Effector memory CD8-positive, alpha-beta T cell (primary cell): ENCODE measurements at places on chromosomes 16 and 17.

GRCh38 chr17:33602981-33603380 lies 309.9 kb upstream of the ASIC2 start:
- H3K4me3 ChIP-seq, result no peak overlapping the region
- H3K27ac ChIP-seq, result no peak overlapping the region
- no peaks in the 10 kb centered on the region for H3K36me3 ChIP-seq
- H3K4me1 ChIP-seq, result no peaks in the 10 kb centered on the region
- H3K27me3 ChIP-seq, result peaks cover 46% of the 10 kb centered on the region
- DNase-seq, result no peak

- DNase-seq, result no peak
- H3K4me1 ChIP-seq, result peaks cover 3% of the 10 kb centered on the region
- no peak overlapping the region for H3K4me3 ChIP-seq
- peak overlapping the region; percentile 5 for H3K27ac ChIP-seq
- peaks cover 41% of the 10 kb centered on the region for H3K27me3 ChIP-seq
Measured at GRCh38 chr17:41730479-41730878, 4.0 kb downstream of the HAP1 start.

DNA sequence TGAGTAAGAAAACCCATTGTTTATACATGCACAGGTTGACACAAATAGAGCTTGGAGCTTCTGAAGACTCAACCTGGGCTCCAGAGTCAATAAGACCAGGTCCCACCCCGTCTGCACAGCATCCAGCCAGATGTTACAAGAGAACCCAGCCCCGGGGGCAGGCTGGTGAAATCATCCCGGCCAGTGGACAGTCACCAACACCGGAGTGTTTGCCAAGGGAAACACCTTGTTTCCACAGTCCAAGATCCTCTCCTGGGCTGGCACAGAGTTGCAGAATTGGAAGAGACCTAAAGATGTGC lies 90.3 kb downstream of the RAB11FIP4 start:
- no peaks in the 10 kb centered on the region for H3K36me3 ChIP-seq
- no peak for DNase-seq
- H3K4me3 ChIP-seq, result no peak overlapping the region
- H3K4me1 ChIP-seq, result peaks cover 5% of the 10 kb centered on the region
- H3K27me3 ChIP-seq, result no peaks in the 10 kb centered on the region
- no peak overlapping the region for H3K27ac ChIP-seq

DNA sequence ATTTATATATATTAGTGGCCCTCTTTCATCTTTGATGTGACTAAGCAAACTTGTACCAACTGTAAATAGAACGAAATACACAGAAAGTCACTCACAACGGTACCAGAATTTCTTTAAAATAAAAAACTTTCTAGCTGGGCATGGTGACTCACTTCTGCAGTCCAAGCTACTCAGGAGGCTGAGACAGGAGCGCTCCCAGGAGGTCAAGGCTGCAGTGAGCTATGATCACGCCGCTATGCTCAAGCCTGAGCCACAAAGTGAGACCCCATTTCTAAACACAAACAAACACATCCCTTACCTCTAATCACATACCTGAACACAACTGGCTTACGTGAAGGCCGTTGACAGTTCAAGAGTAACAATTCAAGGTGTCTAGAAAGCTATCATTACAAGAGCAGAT lies 29.7 kb downstream of the STAT5B start:
- DNase-seq, result no peak
- H3K27me3 ChIP-seq, result no peaks in the 10 kb centered on the region
- peaks cover 30% of the 10 kb centered on the region for H3K36me3 ChIP-seq
- H3K4me1 ChIP-seq, result peaks cover 68% of the 10 kb centered on the region
- peak overlapping the region; percentile 100 for H3K27ac ChIP-seq

DNA sequence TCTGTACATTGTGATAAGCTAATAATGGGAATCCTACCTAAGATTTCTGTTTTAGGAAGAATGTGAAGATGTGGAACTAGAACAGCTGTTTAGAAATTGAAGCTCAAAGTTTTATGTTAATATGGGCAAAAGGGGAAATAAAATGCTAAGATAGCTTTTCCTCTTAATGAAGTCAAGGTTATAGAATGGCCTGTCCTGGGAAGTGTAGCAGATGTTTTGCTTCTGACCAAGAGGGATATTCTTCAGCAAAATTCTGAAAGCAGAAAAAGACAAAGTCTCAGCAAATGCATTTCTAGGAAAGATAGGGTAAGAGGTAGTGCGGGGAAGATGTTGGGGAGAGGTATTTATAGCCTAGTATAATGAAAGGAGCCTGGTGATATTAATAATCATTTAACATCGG lies 13.1 kb downstream of the MAP3K3 start:
- H3K27me3 ChIP-seq, result no peaks in the 10 kb centered on the region
- DNase-seq, result no peak
- no peak overlapping the region for H3K4me3 ChIP-seq
- peaks cover 43% of the 10 kb centered on the region for H3K36me3 ChIP-seq
- no peak overlapping the region for H3K27ac ChIP-seq

GRCh38 chr17:82110298-82110697 lies 12.3 kb upstream of the FASN start:
- no peaks in the 10 kb centered on the region for H3K36me3 ChIP-seq
- no peak overlapping the region for H3K27ac ChIP-seq
- no peaks in the 10 kb centered on the region for H3K27me3 ChIP-seq
- DNase-seq, result no peak
- H3K4me3 ChIP-seq, result no peak overlapping the region
- peaks cover 12% of the 10 kb centered on the region for H3K4me1 ChIP-seq

DNA sequence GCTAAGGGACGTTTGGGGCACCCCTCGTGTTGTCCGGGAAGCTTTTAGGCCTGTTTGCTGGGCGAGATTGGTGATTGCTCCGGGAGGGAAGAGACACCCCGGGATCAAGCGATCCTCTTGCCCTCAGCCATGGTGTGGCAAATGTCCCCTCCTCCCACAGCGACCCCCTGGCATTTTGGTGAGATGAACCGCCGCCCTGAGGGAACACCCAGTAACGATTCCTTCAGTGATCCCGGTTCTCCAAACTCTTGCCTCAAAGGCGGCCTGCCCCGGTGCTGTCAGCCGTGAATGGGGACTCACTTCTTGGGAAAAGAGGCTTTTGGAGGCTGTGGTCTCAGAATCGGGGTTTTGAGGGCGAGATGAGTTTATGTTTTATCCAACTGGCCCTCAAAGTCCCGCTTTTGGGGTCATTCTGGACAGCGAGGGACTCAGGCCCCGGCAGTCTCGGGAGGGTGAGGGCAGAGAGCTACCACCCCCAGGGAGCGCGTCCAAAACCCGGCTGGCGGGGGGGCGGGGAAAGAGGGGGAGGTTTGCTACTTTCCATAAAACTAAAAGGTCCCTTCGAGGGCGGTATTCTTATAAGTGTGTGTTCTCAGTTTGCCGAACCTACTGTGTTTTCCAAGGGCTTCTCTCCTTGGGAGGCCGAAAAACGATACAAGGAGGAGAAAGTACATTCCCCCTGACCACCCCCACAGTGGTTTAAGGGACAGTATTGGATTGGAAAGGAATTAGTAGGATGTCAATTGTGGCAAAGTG lies 232.7 kb downstream of the MRTFB start:
- H3K4me3 ChIP-seq, result peak overlapping the region; percentile 76
- H3K27me3 ChIP-seq, result peaks cover 44% of the 10 kb centered on the region
- H3K4me1 ChIP-seq, result peaks cover 10% of the 10 kb centered on the region
- no peak for DNase-seq

DNA sequence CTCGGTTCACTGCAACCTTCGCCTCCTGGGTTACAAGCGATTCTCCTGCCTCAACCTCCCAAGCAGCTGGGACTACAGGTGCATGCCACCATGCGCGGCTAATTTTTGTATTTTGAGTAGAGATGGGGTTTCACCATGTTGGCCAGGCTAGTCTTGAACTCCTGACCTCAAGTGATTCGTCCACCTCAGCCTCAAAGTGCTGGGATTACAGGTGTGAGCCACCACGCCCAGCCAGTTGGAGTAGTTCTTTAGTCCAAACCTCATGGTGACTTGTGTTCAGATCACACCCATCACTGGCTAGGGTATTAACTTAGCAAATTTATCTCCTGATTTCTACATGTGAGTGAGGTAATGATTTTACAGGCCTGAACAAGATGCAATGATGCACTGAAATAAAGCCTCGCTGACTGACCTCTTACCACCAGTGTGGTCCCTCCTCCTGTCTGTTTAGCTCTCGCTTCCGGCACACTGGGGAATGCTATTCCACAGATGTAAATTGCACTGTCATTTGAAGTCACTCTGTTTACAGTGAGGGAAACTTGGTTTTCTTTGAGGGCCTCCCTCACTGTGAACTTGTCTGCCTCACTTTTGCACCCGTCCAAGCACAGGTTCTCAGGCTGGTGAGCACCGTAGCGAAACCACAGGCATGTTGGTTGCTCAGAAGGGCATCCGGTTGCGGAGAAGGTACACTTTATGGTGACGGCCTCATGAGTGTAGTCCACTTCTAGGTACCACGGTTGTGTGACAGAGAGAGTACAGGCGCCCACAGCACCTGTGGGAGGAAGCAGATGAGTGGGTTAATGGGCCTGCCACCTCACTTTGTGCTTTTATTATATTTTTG lies 5.5 kb downstream of the IGSF6 start:
- peak overlapping the region; percentile 81 for H3K27ac ChIP-seq
- peaks cover 35% of the 10 kb centered on the region for H3K4me1 ChIP-seq
- peak overlapping the region; percentile 79 for H3K4me3 ChIP-seq
- H3K27me3 ChIP-seq, result no peaks in the 10 kb centered on the region
- H3K36me3 ChIP-seq, result peaks cover 15% of the 10 kb centered on the region

GRCh38 chr17:47844814-47845715 lies 4.0 kb upstream of the SCRN2 start:
- no peaks in the 10 kb centered on the region for H3K36me3 ChIP-seq
- no peak for DNase-seq

DNA sequence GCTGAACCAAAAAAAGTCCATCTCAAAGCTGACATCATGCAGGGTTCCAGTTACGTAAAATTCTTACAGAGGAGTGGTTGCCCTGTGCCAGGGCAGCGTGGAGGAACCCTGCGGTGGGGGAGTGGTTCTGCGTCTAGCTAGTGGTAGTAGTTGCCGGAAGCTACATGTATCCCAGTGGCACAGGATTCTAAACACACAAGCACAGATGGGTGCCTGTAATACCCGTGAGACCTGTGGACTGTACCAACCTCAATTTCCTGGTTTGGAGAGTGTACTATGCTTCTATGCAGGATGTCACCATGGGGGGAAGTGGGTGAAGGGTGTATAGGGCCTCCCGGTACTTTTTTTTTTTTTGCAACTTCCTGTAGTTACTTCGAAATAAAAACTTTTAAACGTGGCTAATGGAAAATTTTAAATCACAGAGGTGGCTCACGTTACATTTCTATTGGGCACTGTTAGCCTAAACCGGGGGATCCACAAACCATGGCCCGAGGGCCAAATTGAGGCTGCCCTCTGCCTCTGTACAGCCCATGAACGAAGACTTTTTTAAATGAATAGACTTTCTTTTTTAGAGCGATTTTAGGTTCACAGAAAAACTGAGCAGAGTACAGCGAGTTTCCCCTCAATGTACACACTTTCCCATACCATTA lies 38.5 kb downstream of the TBC1D16 start:
- H3K4me3 ChIP-seq, result peak overlapping the region; percentile 77
- peaks cover 11% of the 10 kb centered on the region for H3K36me3 ChIP-seq
- H3K27ac ChIP-seq, result peak overlapping the region; percentile 93
- H3K4me1 ChIP-seq, result peaks cover 23% of the 10 kb centered on the region

DNA sequence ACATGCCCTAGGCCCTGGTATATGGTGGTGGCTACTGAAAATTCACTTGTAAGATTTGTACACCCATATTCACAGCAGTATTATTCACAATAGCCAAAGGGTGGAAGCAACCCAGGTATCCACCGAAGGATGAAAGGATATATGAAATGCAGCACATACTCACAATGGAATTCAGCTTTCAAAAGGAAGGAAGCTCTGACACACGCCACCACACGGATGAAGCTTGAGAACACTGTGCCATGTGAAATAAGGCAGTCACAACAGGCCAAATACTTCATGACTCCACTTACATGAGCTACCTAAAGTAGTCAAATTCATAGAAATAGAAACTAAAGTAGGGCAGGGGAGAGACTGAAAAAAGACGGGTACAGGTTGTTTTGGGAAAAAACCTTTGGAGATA lies 2.9 kb downstream of the XPO6 start:
- no peaks in the 10 kb centered on the region for H3K27me3 ChIP-seq
- H3K4me3 ChIP-seq, result peak overlapping the region; percentile 81
- peak overlapping the region; percentile 68 for H3K27ac ChIP-seq
- peaks cover 28% of the 10 kb centered on the region for H3K4me1 ChIP-seq

DNA sequence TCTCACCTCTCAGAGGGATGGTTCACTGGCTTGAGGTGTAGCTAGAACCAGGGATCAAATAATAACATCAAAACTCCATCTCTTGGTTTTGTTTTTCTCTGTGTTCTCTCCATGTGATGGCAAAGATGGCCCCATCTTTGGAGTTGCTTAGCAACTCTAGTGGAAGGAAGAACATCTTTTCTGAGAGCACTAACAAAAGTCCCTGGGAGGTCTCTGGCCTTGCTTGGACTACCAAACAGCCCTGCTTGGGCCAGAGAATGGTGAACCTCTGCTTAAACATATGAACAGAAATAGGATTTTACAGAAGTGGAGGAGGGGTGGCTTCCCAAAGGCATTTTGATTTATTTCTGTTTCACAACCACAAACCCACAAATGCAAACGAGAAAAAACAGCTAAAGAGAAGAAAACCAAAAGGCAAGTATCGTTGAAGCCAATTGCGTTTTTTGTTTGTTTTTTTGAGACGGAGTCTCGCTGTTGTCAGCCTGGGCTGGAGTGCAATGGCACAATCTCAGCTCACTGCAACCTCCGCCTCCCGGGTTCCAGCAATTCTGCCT lies 13.2 kb downstream of the GABARAPL2 start:
- H3K27me3 ChIP-seq, result no peaks in the 10 kb centered on the region
- peaks cover 50% of the 10 kb centered on the region for H3K36me3 ChIP-seq
- peaks cover 5% of the 10 kb centered on the region for H3K4me1 ChIP-seq
- no peak overlapping the region for H3K4me3 ChIP-seq
- no peak overlapping the region for H3K27ac ChIP-seq
- DNase-seq, result no peak

- H3K27me3 ChIP-seq, result no peaks in the 10 kb centered on the region
- no peak for DNase-seq
- H3K36me3 ChIP-seq, result no peaks in the 10 kb centered on the region
- H3K27ac ChIP-seq, result no peak overlapping the region
- H3K4me1 ChIP-seq, result no peaks in the 10 kb centered on the region
Measured at GRCh38 chr17:71725811-71726210, 395.0 kb upstream of the SOX9 start.

DNA sequence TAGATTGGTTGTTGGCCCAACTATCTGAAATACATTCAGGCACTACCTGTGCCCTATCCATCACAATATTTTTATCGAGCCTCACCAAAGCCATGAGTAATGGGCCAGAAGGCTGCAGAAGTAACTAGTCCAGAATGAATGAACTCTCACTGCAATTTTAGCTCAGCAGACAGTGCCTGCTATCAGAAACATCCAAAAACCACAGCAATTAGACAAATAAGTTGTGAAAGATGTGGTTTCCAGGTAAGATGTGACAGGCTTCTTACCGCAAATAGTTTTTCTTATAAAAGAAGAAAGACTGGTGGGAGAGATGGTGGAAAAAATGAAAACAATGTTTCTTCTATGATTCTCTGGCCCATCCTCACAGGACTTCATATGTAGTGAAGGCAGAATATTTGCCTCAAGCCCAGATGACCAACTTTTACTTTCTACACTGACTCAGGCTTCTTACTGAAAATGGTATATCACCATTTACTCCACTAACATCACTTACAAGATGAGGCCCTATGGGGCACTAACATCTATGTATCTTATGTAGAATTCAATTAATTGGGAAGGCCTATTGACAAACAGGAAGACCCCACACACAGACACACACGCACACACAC lies 9.8 kb upstream of the RFFL start:
- peak overlapping the region; percentile 57 for H3K27ac ChIP-seq
- peaks cover 9% of the 10 kb centered on the region for H3K36me3 ChIP-seq
- no peaks in the 10 kb centered on the region for H3K27me3 ChIP-seq
- peaks cover 39% of the 10 kb centered on the region for H3K4me1 ChIP-seq

GRCh38 chr16:9115277-9115676 lies 23.8 kb downstream of the HAPSTR1 start:
- H3K4me3 ChIP-seq, result no peak overlapping the region
- no peak for DNase-seq
- no peaks in the 10 kb centered on the region for H3K27me3 ChIP-seq
- H3K4me1 ChIP-seq, result peaks cover 66% of the 10 kb centered on the region
- H3K27ac ChIP-seq, result peak overlapping the region; percentile 91
